ENCODE measurements at places on chromosomes 16 and 17.

DNA sequence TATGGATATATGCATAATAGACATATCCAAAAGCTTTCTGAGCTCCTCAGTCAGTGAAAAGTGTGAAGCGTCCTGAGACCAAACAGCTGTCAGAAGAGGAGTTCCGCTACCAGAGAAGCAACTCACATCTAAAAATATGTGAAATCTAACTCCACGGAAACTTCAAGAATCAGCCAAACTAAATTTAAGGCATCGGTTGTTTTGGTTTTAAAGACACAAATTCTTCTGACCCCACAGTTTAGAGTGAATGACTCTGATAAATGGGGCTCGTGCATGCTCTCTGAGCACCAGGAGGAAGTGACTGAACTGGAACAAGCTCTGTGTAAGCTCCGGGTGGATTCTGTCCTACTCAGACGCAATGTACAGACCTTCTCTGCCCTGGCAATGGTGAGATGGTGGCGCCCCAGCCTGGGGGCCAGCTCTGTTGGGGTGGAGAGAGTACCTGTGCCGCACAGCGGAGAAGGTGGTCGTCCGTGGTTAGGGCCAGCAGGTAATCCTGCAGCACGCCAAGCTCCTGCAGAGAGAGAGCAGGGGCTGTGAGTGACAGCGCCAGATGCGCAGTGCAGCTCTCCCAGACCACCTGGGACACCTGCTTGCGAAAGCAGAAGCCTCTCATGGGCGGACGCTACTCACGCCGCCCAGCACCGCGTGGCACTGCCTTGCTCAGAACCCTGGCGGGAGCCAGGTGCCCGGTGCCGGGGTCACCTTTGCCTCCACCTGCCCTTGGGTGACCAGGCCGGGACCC lies 44.4 kb upstream of the ATP2A3 start:
- no peak for DNase-seq

- no peak for DNase-seq
These were observed 9.4 kb downstream of the RPH3AL start for GRCh38 chr17:343211-343610.

DNA sequence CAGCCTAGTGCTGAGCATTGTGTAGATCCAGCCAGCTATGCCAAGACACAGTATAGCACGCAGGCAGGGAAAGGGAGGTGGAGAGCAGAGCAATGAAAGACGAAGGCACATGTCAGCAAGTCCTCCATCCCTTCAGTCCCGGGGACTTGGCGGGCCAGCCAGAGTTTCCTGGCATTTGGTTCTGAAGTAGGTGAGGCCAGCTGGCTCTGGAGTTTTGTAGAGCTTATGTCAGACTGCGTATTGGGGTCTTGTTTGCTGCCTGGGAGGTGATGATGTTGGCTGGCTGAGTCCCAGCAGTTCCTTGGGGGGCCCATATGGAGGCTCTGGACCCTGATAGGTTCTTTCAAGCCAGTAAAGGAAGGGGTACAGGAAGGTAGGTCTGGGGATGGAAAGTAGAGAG lies 55.7 kb upstream of the AKTIP start:
- no peak for DNase-seq

GRCh38 chr16:86554917-86555703 lies at the start of gene MTHFSD:
Gene MTHFSD (minus strand): TSS chr16:86555235. CDS start chr16:86555184, 51 bp downstream.
- DNase-seq = peak; percentile 94

GRCh38 chr16:84700446-84701300 lies 873 bp downstream of the USP10 start:
- no peak for DNase-seq

- no peak for DNase-seq
These were observed 8.0 kb downstream of the CACNG5 start for GRCh38 chr17:66842959-66843358.

DNA sequence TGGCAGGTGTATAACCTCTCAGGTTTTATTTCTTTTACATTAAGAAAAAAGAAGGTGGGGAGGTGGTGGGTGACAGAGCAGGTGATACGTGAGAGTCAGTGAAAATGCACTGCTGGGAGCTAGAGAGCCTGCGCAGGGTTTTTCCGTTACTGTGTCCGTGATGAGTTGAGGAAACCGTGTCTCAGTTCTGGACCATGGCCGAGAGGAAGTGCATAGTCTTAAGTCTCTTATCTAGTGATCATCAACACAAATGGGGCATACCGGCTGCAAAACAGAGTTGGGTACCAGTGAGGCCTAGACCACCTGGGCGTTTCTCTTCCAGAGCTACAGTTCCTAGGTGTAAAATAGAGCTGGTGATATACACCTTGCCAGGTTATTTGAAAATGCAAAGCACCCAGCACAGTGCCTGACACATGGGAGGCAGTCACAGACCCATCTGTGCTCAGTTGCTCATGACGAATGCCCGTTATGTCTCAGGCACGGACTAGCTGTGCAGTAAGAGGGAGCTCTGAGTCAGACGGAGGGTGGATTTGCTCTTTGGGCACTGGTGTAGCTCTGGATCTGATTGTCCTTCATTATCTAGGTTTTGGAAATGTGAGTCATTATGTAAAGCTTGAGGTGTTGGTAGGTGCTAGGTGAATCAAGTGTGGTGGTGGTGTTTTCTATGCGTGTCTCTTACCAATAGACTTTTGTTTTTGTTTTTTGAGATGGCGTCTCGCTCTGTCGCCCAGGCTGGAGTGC lies 60.9 kb downstream of the RPTOR start:
- DNase-seq = no peak

DNA sequence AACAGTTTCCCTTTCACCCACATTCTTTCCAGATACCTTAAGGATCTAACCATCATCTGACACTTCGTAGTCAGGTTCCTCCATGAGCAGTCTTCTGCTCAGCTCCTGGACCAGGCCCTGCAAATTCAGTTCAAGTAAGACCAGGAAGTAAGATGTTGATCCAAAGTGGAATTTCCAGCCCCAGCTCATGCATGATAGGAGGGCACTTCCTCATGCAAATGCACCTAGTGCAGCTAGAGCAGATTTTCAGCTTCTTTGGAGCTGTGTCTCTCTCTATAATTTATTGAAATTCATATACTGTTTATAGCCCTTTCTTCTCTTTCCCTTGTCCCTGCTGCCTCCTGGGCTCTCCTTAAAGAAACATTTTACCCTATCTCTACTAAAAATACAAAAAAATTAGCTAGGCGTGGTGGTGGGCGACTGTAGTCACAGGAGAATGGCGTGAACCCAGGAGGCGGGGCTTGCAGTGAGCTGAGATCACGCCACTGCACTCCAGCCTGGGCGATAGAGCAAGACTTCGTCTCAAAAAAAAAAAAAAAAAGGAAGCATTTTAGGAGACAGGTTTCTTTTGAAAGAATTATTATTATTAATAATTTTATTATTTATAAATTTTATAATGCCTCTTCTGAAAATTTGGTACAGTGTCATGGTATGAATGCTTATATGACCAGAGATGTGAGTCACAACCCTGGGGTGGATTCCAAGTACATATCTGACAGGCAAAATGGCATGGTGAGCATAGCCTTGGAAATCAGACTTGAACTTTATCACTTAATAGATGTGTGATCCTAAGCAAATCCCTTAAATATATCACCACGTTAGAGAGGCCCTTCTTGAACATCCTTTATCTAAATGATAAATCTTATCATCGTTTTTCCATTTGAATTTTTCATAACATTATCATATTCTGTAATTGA lies 94.3 kb downstream of the SSH2 start:
- no peak for DNase-seq

DNA sequence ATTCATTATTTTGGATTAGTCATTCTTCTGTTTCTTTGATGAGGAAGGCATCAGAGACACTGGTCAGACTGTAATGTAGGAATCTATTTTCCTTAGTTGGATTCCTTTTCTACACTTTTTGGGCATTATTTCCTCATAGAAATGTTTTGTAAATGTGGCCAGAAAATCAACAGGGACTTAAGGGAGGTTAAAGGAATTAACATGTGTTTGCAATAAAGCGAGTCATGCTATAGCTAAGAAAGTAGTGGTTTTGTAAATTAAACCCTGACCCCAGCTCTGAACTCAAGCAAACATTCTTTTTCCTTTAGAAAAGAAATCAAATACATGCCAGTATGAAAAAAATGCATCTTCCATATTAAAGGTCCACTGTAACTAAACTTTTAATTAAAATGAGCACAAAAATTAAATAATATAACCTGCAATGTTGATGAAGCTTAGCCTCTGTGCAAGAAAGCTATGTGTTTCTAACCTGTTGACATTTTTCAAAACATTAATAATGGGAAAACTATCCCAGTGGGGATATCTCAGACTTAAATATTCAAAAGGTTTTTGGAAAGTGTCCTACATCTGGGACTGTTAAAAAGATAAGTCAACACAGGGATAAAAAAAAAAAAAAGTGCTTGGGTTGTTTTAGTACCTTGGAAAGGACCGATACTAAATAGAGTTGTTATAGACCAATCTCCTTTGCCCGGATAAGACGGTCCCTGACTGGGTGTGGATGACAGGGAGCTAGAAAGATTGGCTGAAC lies 428.0 kb downstream of the CA10 start:
- DNase-seq = no peak

- no peak for DNase-seq
These were observed 6.2 kb upstream of the SRCIN1 start for GRCh38 chr17:38611872-38612376.

DNA sequence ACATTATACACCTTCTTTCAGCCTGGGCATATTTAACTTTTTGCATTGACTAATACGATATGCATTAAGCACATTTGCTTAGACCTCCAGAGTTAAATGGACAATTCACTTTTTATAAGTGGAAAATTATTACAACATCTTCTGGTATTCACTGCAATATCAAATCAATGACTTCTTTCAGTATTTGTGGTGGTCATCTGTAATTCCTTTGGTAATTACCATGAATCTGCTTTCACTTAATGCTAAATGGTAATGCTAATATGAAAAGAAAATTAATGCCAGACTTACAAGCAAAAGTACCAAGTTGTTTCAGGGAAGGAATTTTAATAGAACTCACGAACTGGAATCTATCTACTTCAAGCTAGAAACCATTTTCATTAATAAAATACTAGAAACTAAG lies 6.4 kb downstream of the GPATCH8 start:
- DNase-seq = no peak

Measured in stimulated activated CD4-positive, alpha-beta T cell treated with anti-CD3 and anti-CD28 coated beads, Interleukin-15, amount 100 ng/mL, for 1 hour (primary cell).